ENCODE measurements at places on chromosomes 3 and 15.

- no peak for DNase-seq
Observed at GRCh38 chr3:127712881-127713771, 40.4 kb downstream of the ABTB1 start.

- DNase-seq, result no peak
Observed at GRCh38 chr3:108833611-108834010, 11.0 kb downstream of the TRAT1 start.

DNA sequence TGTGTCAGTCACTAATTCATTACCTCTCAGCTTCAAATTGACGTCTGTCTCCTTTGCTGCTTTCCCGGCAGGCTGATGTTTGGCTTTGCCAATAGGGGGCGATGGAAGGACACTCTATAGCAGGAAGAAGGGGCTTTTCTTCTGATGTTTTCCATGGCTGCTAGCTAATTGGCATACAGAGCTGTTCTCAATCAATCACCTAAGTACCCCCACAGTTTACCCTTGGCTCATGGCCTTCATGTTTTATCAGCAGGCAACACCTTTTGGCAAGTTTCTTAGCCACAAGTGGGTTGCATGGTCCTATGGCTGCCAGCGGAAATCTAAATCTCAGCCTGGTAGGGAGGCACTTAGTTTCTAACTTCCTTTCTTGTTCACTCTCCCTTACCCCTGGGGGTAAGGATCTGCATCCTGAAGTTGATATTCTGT lies 45.0 kb downstream of the ESYT3 start:
- no peak for DNase-seq

DNA sequence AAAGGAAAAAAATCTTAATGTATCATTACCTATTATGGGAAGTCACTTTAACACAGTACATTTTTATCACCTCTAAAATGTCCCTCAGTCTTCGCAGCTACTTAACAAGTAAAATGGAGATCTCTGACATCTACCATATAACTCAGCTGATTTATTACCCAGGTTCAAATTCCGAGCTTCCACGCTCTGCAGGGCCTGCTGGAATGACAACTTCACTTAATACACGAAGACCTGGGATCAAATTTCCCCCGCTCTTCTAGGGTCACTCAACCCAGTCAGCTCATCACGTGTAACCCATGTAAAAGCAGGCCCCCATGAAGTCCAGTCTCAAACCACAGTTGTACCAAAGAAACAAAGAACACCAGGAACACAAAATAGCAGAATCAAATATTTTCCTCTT lies 44.2 kb upstream of the ACP3 start:
- no peak for DNase-seq

DNA sequence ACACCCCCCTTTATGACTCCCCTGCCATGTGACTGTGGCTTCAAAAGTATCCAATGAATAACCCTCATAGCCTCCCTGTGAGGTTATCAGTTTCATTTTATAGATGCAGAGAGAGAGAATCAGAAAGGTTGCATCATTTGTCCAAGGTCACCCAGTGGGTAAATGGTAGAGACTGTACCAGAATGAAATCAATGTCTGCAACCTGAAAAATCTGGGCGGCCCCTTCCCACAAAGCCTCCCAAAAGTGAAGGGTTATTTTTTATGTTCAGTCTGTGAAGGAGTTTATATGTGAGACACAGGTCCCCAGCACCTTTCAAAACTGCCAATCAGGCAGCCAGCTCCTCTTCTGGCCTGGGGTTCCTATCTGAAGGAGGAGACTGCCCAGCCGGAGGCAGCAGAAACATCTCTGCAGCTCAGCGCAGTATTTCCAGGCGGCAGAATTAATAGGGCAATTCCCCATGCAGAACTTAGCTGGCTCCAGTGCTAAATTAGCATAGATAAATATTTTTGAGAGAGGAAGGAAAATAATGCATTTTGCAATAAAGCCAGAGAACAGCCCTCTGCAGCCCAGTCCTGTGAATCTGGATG lies 130.8 kb upstream of the PRR20G start:
- no peak for DNase-seq

DNA sequence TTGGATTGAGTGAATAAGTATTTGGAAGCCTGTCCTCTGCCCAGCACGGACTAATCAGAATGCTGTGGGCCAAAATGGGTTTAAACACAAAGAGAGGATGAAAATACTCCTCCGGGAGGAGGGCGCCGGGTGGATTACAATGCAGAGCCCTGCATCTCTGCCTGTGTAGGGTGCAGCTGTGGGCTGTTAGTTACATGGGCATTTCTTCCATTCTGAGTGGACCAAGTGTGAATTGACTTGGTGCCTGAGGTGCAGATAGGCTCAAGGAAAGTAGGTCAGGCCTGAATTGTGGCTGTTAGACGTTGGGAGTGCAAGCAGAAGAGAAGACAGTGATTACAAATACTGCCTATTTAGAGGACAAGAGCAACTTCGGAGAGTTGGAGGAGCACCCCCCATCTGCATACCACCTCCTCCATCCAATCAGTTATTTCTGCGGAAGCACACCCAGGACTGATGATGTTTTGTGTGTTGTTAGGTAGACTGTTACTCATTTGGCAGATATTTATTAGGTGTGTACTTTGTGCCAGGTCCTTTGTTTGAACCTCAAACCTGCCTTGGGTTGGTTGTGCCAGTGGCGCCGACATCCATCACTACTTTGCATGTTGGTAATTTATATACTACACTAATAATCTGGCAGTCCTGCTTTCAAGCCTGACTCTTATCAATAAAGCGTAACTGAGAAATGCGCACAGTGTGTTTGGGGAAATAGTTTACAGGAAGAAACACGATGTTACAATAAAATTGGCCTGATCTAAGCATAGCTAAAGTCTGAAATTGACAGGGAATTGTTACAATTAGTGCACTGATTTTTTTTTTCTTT lies 33.0 kb downstream of the PTPRG start:
- DNase-seq, result no peak

GRCh38 chr3:127905556-127905955 lies 9.5 kb upstream of the KBTBD12 start:
- no peak for DNase-seq

DNA sequence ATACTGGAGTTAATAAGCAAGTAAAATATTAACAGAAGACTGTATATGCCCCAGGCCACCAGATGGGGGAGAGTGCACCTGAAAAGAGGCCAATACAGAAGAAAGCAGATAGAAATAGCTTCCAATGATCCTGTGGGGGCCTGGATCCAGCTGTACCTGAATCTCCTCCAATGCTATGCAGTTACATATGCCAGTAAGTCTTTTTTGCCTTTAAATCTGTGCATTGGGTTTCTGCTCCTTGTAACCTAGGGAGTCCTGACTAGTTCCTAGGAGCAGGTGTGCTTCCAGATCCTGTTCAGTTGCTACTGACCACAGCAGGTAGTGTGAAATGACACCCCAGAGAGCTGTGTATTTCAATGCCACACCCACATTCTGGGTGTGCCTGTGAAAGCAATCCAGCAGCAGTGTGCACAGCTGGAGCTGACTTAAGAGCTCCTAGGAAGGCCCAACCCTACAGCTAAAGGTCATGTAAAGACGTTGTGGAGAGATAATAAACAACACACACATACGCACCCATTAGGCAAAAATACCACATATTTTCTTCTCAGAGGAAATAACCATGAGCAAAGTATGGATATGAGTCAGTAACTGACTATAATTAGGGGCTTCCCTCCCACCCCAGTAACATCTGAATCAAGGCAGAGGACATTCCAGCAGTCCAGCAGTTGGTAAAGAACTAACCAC lies 62.2 kb upstream of the AKAP13 start:
- DNase-seq, result no peak

DNA sequence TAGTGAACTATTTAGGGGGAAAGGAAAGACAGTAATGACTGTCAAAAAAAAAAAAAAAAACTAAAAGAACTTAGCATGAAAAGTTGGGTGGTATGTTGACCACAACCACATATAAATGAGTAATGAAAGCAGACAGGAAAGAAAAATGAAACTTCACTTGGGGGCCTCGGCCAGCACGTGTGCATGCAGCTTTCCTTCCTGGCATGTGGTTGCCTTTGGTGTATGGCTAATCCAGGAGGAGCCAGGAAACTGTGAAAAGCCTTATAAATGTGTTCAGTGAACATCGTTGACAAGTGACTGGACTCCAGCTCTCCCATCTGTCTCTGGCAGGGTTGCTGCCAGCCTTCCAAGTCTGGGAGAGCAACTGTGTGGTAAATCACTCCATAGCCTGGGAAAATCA lies 195.1 kb downstream of the DTWD1 start:
- no peak for DNase-seq

DNA sequence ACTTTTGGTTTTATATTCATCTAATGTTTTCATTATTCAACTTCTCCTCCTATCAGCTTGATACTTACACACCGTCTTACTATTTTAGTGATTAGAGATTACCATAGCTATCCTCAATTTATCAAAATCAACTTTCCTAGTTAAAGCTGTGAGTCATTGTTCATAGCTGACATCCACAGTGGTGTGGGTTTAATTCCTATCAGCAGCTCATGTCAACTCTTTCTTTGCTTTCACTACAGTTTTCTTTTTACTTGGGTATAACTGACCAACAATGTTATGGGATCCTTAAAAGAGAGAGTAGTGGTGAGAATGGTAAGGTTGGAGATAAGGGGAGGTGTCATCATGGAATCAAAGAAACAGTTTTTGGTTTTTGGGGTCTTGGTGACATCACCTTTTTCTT lies 112.7 kb downstream of the NFKBIZ start:
- DNase-seq, result no peak
